Activated T-helper 1 cell treated with Interleukin-2 at 50 U/mL for 16 hours (primary cell): ENCODE measurements at places on chromosomes 4 and X.
A peak's percentile ranks its signal among the peaks of the same experiment; 100 is the strongest.

DNA sequence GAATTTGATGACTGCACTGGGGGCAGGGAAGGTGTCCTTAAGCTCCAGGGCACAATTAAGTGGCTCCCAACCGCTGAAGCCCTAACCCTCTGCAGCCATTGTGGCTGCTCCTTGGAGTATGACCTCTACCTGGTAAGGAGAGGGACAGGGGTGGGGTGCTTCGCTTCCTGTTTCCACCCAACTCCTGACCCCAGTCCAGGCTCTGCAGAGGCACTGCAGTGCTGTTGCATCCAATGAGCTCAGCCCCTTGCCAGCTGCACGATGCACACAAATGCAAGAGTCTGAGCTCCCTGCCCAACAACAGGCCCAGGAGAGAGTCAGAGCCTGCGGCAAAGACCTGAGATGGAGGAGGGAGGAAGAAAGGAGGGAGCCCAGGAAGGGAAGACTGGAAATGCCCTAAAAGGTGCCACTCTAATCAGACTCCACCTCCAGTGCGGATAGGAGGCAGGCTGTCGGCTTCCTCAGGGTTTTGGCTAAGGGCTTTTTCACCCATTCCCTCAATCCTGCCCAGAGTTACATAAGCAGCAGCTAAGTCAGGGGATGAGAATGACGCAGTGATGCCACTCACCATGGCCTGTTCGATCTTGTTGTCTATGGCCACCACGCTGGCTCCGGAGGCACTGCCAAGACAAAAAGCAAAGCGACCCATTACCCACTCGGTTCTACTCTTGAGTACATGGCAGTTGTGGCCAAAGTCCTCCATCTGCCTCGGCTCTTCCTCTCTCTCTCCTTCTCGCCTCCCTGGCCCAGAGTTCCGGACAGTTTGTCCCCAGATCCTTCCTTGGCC lies 60.1 kb downstream of the TSC22D3 start:
- DNase-seq: no peak

GRCh38 chrX:63128509-63128908 lies 222.6 kb downstream of the SPIN4 start:
- no peak for DNase-seq

- DNase-seq: no peak
Measured at GRCh38 chr4:62252728-62253127, 1052.6 kb downstream of the ADGRL3 start.

DNA sequence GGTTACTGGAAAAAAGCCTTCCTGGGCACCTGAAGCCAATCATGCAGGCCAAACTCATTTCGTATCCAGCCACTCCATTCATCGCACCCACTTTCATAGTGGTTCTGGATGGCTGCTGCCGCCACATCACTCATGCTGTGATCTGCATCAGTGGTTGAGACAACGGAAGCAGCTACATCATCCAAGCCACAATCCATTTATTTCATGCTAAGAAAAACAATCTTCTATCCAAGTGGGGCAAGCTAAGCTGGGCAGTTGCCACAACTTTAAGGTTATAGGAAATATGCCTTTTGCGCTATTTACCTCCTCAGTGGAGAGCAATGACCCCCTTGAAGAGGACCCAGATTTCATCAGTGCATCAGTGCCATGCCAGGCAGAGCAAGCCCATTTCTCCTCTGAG lies 124.6 kb downstream of the GRIA3 start:
- DNase-seq: no peak

- DNase-seq: no peak
Measured at GRCh38 chr4:47674144-47674543, 163.7 kb downstream of the CORIN start.

DNA sequence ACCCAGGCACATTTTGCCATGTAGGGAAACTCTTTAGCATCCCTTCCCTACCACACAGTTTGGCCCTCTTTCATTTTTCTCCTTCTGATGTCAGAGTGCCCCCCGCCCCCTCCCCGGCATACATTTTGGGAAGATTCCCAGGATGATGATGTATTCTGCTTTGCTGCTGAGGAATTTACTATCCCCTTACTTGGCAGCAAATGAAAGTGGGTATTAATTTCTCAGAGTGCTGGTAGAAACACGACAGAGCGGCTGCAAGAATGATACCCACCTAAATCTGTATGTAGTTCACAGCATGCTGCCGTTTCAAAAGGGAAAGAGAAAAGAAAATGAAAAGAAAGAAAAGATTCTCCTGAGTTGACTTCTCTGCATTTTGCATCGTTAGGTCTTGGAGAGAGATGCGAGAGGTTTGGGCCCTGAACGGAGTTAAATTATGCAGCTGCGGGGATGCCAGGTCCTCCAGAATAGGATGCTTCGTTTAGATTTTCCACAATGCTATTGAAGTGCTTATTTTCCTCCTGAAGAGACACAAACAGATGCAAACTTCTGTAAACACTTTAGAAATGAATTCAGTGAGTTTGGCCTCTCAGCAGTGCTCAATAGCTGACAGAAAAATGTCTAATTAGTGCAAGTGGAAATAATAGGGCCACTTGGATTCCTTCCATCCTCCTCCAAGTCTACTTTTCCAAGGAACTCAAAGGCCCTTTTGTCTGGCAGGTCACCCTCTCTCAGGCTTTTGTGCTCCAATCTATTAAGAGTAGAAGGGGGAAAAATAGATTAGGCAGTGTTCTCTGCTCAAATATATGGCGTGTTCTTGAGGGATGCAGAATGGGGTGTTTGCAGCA lies 106.2 kb downstream of the ALPK1 start:
- DNase-seq: no peak

DNA sequence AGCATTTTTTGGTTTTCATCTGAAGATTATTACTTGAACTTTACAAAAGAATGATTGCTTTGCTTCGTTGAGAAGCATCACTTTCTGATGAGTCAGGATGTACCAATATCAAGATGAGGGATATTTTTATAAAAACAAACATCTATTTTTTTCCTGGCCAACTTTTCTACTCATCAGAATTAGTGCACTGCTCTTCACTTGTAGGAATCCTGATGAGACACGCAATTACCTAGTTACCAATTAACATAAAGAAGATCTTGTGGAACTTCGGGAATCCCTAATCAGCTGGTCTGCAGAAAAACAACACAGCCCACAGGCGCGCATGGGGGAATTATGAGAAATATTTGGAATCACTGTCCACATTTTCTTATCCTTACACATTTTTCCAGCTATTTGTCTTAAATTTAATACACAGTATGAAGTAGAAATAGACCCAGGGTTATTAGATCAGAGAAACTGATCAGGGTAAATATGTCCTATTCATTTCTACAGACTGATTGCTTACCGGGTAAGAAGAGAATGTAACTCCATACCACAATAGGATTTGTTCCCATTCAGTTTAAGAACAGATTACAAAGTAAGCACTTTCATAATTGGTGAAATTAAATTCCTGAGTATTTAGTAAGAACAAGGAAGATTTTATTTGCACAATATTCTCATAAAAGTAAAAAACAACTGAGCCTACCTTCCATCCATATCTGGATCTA lies 50.9 kb downstream of the MFAP3L start:
- DNase-seq: no peak

- no peak for DNase-seq
Measured at GRCh38 chr4:176833400-176834175, 40.9 kb upstream of the VEGFC start.

- DNase-seq: no peak
Measured at GRCh38 chrX:16528620-16529019, 121.3 kb upstream of the S100G start.

GRCh38 chr4:123617791-123618190 lies 221.2 kb downstream of the SPRY1 start:
- no peak for DNase-seq

GRCh38 chr4:64935469-64936001 lies 526.3 kb upstream of the TECRL start:
- DNase-seq: no peak

GRCh38 chr4:108592674-108592986 lies 27.7 kb upstream of the RPL34 start:
- DNase-seq: no peak

DNA sequence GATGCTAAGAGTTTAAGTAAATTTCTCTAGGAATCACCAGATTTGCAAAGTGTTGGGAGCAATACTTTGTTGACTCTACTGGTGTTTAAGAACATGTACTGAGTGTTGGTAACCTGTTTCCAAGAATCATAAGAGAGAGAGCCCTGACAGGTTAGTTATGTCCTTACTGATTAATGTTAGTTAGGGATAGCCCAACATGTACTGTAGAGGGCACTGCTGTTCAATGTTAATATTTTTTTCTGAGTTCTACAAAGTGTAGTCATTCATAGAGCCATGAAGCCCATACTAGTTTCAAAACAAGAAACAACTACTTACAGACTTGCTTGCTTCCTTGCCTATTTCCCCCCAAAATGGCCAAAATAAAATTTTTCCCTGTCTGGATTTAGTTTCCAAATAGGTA lies 11.9 kb downstream of the TMPRSS11D start:
- DNase-seq: no peak

DNA sequence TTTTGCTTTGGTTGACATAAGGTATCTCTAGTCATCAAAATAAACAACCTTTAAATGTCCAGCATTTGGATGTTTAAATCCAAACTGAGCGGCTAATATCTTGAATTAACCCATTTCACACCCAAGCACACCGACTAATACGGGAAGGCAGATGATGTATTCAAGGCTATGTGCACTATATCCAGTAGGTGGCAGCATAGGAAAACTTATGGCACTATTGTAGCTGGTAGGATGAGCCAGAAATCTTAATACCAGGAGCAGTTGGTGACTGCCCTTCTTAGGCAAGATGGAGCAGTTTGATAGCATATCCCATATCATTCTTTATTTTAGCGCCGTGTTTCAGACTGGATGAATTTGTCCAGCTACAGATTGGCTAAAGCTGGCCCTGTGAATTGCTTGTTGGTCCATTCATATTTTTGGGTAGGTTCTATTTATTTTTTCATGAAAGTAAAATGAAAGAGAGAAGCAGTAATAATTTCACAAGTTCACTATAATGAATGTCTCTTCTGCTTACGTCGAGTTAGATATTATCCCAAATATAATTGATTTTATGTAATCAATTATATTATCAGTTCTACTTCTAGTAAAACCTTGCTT lies 24.4 kb downstream of the UCHL1 start:
- no peak for DNase-seq

DNA sequence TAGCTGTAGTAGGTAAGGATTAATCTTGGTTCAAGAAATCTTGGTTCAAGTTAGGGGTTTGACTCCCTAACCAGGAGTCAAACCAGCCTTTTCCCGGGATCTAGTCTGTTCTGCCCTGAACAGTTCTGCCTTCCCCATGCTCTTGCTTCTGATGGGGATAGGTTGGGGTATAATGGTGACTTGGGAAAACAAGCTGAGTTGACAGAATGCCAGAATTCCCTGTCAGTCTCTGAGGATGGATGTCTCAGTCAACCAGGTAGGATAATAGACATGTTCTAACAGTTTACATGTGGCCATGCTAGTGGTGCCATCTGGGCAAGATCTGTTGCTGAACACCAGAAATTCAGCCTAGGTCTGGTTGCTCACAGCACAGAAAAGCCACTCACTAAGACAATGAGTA lies 51.4 kb downstream of the RAB40AL start:
- DNase-seq: no peak

DNA sequence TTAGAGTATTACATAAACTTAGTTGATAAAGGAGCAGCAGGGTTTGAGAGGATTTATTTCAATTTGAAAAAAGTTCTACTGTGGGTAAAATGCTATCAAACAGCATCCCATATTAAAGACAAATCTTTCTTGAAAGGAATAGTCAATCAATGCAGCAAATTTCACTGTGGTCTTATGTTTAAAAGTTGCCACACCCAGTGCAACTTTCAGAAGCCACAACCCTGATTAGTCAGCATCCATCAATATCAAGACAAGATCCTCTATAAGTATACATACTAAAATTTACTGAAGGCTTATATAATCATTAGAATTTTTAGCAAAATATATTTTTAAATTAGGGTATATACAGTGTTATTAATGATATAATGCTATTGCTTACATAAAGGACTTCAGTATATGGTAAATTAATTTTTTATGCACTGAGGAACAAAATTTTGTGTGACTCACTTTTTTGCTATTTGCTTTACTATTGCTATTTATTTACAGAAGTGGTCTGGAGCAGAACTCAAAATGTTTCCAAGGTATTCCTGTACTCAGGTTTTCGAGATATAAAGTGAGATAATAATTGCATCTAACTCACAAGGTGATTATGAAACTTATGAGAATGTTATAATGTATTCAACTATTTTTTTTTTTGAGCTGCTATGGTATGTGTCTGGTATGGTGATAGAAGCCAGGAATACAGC lies 1127.6 kb downstream of the ADGRL3 start:
- no peak for DNase-seq

DNA sequence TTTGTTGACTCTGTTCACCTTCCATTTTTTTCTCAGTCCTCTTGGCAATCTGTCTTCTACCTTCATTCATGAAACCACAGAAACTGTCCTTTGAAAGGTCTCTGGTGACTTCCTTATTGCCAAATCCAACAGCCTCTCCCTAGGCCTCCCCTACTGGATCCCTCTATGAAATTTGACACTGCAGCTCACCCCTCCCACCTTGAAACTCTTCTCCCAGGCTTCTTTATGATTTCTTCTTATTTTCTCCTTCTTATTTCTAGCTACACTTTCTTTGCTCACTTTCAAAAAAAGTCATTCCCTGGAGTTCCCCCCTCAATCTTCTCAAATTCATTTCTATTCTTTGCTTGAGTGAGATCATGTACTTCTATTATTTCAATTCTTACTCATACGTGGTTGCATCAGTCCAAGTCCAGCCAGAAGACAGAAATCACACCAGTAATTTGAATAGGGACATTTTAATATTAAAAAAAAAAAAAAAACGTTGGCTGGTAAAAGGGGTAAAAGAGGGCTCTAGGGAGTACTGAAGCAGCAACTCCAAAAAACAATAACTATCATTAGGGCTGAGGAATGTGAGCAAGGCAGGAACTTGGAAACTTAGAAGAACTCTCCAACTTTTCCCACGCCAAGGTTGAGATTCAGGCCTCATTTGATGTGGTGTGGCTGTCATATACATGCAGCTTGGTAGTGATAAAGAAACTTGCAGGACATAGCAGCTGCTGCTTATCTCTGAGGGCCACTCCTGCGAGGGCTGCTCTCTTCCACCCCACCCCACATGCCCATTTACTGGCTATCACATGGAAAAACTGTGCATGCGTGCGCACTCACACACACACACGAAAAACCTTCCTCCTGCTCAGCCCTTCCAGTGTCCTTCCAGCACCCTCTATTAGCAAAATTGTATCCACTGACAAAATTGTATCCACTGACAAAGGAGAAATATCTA lies 169.8 kb upstream of the GALNT7 start:
- DNase-seq: no peak

GRCh38 chr4:26238426-26238777 lies 82.4 kb upstream of the RBPJ start:
- DNase-seq: no peak

- peak; percentile 12 for DNase-seq
Measured at GRCh38 chr4:6546681-6547447, 28.1 kb upstream of the MAN2B2 start.

DNA sequence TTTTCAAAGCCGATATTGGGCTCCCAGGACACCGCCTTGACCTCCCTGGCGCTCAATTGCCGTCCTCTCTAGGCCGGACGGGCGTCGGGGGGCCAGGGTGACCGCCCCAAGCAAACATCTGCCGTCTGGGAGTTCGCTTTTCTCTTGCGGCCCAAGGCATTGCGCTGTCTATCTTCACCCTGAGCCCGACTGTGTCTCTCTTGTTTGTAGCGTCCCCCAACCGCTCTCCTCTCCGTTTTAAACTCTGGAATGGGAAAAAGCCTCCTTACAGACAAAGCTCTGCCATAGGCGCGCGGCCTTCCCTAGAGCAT lies 551 bp upstream of the ARX start:
- no peak for DNase-seq

- DNase-seq: no peak
Measured at GRCh38 chr4:158810487-158811215, 41.8 kb downstream of the FNIP2 start.
